ENCODE measurements at places on chromosomes 12 and 14.

GRCh38 chr12:132488127-132489077, 1.5 kb upstream of the FBRSL1 start:
- peak; percentile 51 for DNase-seq

- DNase-seq, result no peak
Measured at GRCh38 chr14:59565087-59565486, 11.5 kb downstream of the CCDC175 start.

DNA sequence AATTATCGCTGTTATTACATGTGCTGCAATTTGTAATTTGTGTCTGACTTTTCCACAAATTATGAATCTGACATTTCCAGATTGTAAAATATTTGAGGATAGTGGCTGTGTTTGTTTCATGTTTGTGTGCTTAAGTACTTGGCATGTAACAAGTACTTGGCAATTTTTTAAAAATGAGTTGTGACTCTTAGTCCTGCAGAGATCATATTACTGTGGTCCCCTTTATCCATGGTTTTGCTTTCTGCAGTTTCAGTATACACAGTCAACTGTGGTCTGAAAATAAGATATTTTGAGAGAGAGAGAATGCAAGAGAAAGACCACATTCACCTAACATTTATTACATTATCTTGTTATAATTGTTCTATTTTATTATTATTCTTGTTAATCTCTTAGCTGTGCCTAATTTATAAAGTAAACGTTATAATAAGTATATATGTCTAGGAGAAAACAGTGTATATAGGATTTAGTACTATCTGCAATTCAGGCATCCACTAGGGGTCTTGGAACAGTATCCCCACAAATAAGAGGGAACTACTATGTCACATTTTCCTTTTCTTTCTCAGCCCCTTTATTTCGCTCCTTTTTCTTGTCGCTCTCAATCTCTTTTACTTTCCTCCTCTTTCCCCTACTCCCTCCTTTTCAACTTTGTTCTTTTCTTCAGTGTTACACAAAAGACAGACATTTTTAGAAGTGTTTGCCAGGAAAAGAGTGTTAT, 176.1 kb downstream of the FUT8 start:
- no peak for DNase-seq

DNA sequence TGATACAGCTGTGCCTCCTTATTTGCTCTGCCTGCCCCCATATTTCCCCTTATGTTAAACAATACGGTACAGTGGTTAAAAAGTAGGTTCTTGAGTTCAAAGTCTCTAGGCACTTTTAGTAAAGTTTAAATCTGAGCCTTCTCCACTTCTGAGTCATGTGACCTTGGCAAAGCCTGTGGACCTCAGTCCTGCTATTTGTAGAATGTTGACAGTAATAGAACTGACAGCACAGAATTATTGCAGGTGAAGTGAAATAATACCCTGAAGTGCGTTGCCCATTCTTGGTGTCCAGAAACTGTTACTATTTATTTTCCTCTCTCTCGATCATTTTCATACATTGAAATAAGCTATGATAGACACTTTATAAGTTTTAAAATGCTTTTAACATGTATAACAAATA, 499.7 kb downstream of the EGLN3 start:
- no peak for DNase-seq

DNA sequence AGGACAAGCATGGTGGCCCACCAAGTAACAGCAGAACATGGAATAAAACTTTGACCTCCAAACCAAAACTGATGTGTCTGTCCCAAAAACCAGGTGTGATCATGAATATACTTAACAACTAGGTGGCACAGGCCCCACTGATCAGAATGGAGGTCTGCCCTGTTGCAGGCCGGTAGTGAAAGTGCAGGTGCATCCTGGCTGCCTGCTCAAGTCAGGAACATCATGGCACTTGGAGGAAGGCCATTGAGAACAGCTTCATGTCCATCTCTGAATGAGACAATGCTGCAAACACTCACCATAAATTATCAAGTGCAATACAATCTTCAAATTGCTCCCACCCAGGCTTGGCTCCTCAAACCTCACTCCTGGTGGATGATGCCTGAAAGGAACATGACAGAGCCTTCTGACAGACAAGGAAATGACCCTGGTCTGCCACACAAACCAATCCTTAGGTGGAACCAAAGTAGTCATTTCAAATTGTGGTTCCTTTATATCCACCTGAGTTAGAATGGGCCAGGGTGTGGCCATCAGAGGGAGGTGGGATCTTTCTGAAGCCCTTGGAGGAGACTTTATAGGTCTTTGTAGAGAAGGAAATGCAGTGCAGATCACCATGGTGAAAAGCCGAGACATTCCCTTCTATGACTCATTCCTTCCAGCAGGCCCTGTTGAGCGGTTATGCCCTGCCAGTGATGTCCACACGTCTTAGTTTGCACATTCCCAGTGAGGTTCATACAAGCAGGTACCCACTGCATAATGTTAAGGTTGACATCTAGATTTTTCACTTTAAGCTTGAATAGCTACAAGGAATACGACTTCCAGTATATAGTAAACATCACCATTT, 36.0 kb downstream of the EGLN3 start:
- no peak for DNase-seq

DNA sequence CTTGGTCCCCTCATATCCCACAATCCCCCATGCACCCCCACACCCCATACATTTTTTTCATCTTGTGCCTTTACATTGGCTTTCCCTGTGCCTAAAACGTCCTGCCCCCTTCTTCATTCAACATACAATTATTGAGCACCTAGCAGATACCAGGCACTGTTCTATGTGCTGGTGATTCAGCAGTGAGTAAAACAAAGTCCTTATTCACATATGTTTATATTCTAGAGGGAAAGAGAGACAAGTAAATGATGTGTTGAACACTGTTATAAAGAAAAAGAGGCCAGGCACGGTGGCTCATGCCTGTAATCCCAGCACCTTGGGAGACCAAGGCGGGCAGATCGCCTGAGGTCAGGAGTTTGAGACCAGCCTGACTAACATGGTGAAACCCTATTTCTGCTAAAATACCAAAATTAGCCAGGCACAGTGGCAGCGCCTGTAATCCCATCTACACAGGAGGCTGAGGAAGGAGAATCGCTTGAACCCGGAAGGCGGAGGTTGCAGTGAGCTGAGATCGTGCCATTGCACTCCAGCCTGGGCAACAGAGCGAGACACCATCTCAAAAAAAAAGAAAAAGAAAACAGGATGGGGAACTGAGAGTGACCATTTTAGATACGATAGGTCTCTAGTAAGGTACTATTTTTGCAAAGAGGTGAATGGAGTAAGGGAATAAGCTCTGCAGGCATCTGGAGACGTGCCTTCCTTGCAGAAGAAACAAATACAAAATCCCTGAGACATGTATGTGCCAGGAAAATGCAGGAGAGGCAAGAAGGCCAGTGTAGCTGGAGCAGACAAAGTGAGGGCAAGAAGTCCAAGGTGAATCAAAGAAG, 12.2 kb downstream of the SLC7A7 start:
- no peak for DNase-seq

Data from suppressor macrophage (primary cell).